Common myeloid progenitor, CD34-positive (primary cell): ENCODE measurements at places on chromosomes 5 and 9.
A peak's percentile ranks its signal among the peaks of the same experiment; 100 is the strongest.

DNA sequence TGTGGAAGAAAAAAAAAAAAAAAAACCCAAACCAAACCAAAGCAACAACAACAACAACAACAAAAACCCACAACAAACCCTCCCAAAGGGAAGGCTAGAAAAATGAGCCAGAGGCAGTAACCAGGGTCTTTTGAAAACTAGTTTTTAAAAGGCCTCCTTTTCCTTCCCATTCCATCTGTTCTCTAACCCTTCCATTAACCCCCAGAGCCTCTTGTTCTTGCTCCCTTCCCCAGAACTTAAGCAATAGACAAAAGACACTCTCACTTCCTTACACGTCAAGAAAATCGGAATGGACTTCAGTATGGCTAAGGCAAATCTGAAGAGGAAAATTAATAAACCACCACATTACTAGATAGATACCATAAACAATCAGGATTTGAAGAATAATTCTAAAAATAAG is 292.8 kb downstream of the ARL15 start:
- no peak for DNase-seq

- no peak for DNase-seq
Measured at GRCh38 chr5:175654339-175654738, 3.5 kb upstream of the HRH2 start.

DNA sequence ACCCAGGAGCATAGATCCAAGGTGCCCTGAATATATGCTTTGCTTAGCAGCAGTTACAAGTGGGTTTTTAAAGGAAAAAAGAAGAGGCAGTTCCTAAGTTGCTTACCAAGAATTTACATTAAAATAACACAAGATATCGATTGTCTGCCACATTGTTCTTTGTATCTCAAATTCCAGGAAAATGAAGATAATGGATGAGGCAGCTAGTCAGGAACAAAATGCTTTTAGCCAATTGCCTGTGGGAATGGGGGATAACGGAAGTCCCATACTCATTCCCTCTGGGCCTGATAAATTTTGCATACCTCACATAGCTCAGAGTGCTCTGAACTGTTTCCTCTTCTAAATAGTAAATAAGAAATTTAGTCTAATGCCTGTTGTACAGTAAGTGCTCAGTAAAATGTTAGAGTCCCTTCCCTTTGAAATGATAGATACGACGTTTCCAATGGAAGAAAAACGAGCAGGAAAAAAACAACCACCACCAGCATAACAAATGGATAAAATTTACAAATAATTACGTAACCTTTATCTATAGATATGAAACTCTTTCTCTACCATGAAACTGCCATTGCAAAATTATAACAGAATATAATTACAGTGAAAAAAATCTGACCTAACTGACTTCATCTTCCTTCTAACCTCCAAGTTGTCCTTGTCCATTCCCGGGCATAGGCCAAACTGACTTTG is 35.5 kb upstream of the TENT2 start:
- DNase-seq: no peak

GRCh38 chr9:34503406-34503805 is 19.4 kb downstream of the ENHO start:
- no peak for DNase-seq

- DNase-seq: no peak
Measured at GRCh38 chr5:84092738-84093137, 291.9 kb downstream of the EDIL3 start.

GRCh38 chr5:137752905-137753690 is 1.1 kb downstream of the HNRNPA0 start:
- DNase-seq: peak; percentile 51

DNA sequence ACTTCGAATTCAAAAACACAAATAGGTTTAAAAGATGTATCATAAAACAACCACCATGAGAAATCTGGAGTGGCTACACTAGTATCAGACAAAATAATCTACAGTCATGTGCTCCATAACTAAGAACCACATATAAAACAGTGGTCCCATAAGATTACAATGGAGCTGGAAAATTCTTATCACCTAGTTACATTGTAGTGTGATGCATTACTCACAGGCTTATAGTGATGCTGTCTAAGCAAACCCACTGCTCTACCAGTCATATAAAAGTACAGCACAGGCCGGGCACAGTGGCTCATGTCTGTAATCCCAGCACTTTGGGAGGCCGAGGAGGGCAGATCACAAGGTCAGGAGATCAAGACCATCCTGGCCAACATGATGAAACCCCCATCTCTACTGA is 160.1 kb downstream of the ROR2 start:
- no peak for DNase-seq

DNA sequence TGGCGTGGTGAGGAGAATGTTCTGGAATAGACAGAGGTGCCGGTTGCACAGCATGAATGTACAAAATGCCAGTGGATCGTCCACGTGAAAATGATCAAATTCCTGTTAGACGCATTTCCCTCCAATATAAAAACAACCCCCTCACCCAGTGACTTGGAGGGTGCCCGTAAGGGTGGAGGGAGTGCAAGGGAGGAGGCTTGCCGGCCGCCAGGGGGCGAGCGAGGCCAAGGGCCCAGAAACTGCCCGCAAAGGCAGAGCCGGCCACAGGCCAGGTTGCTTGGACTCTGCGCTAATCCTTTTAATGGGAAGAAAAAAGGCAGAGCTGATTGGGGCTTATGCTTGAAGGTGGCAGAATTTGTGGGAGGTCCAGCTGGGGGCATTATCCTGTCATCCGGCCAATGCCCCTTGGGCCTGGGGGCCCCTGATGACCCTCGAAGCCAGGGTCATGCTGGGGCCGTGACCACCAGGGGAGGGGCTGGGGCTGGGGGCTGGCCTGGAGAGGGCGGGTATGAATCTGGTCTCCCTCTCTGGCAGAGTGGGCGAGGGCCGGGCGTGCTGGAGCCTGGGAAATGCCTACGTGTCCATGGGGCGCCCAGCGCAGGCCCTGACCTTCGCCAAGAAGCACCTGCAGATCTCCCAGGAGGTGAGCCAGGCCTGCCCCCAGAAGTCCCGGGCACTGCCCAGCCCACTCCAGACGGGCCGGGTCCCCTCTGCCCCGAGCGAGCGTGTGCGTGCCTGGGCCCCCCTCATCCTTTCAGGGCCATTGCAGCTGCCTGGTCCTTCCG is 12.0 kb downstream of the GPSM1 start:
- peak; percentile 53 for DNase-seq

DNA sequence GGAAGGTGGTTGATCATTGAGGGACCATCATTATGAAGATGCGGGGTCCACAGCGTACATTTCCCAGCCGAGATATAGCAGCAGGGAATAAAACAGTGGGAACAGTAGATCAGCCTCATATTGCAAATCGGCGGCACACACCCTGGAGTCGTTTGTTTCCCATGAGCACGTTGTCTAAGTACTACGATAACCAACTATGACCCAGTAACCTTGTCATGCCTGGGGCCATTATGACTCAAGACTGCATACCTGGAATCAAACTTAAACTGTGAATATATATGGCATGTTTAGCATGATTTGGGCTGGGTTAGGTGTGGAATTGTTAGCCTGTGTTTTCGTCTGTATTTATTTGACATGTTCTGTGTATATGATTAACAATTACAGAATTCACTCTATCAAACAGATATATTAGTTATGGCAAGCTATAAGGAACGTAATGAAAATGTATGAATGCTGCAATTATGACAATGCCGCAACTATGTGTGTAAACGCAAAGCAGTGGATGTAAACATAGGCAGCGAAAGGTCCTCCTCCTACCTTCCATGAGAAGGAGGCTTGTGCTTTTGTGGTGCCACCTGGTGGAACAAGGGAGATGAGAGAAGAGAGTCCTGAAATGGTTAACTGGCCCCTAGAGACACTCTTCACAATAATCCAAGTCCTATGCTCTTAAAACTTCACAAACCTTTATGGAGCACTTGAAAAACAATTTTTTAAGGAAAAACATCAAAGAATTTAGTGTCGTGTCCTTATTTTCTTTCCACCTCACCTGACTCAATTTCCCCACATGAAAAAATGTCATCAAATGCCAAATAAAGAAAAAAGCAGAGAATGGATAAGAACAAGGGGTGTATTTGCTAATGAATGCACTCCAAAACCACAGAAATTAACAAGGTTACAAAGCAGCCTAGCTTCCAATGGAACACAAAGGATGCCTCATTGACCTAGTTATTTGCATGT is 47.1 kb downstream of the SEMA5A start:
- DNase-seq: peak; percentile 8

DNA sequence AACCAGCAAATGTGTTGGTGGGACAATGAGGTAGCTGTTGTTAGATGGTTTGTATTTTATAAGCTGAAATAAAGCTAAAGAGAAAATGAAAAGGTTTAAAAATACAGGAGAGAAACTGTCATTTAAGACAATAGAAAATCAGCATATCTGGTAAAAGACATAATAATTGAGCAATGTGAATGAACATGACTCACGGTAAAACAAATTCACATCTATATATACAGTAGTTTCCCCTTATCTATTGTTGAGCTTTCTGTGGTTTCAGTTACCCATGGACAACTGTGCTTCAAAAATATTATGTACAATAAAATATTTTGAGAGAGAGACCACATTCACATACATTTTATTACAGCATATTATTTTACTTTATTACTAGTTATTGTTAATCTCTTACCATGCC is 1649.8 kb downstream of the EFNA5 start:
- no peak for DNase-seq

DNA sequence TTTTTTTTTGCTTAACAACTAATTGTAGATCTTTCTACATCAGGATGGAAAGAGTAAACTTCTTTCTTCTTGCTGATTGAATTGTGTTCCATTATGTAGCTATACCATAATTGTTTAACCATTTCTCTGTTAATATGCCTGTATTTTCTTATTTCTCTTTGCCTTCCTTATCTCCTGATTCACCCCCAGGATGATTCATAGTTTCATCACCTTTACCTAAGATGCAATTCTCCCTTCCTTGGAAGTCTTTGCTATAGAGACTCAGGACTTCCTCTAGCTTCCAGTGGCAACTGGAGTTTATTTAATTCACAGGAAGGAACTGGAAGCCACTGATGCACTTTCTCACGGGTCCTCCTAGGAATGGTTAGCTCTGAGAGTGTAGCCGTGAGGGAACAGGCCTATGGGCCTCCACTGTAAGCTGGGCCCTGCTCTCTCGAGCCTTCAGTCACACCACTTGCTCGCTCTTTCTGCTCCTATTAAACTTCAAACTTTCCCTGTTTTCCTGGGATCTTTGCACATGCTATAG is 83.1 kb downstream of the FGF1 start:
- no peak for DNase-seq

GRCh38 chr5:178551059-178551458 is 39.1 kb downstream of the COL23A1 start:
- peak; percentile 38 for DNase-seq

- no peak for DNase-seq
Measured at GRCh38 chr5:147675168-147675567, 107.4 kb downstream of the JAKMIP2 start.

- no peak for DNase-seq
Measured at GRCh38 chr5:90476391-90476790, 1.7 kb downstream of the POLR3G start.

DNA sequence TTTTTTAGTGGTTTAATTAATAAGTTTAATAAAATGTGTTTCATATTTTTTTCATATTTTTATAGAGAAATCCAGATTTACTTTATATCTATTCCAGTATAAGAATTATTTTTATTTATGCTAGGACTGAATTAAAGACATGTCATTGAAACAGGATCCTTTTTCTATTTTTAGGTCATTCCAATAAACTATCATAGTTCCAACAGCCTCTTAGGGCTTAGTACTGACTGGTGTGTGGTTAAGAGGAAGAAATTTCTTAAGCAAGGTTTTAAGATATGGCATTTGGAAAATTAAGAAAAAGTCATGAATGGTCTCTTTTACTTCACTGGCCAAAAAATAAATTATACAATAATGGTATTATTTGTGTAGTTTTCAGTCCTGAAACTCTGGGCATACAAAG is 31.2 kb upstream of the PRR16 start:
- no peak for DNase-seq

DNA sequence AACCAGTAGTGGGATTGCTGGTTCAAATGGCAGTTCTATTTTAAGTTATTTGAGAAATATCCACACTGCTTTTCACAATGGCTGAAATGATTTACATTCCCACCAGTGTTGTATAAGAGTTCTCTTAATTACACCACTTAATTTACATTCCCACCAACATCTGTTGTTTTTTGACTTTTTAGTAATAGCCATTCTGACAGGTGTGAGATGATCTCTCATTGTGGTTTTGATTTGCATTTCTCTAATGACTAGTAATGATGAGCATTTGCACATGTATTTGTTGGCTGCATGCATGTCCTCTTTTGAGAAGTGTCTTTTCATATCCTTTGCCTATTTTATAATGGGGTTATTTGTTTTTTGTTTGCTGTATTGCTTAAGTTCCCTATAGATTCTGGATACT is 688.3 kb downstream of the PRR16 start:
- DNase-seq: no peak

- DNase-seq: no peak
Measured at GRCh38 chr9:76943054-76943453, 37.1 kb upstream of the PRUNE2 start.

DNA sequence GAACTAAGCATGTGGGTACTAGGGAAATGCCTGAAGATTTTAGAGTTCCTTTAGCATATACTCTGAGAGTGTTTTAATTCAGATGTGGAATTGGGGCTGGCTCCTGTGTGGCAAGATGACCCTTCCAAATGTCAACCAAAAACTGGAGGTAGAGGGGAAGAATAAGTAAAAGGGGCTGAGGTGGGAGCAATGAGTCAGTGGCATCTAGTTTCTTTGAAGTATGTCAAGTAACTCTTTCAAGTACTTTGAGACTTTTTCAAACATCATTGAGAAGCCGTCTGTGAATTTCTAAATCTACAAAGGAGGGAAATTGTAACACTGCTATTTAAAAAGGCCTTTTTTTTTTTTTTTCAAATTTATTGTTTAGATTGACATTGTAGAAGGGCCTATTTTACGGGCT is 184.4 kb downstream of the MAN2A1 start:
- no peak for DNase-seq

- DNase-seq: no peak
Measured at GRCh38 chr5:103646698-103647614, 84.4 kb upstream of the NUDT12 start.

GRCh38 chr5:25649628-25650265 is 1005.0 kb upstream of the CDH10 start:
- DNase-seq: no peak

DNA sequence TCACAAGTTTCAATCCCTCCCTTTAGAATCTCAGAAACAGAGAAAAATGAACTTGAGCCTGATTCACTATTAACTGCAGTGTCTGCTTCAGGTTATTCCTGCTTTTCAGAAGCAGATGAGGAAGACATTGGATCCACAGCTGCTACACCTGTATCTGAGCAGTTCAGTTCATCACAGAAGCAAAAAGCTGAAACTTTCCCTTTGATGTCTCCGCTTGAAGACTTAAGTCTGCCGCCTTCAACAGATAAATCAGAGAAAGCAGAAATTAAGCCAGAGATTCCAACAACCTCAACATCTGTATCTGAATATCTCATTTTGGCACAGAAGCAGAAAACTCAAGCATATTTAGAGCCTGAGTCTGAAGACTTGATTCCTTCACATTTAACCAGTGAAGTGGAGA is 42.1 kb downstream of the CMYA5 start:
- DNase-seq: no peak

GRCh38 chr9:79107911-79108676 is 463.7 kb upstream of the TLE4 start:
- DNase-seq: no peak
